Right lung (tissue), 10 donors: ENCODE measurements at places on chromosomes 5 and 9. TPM values are rescaled to one million over a fixed set of nuclear protein-coding genes. Genes with fewer than 3 reads are reported as not detected.

PGM5 gene
- polyA plus RNA-seq: 61.8 TPM

HEMGN gene
- 5.7 TPM for polyA plus RNA-seq

HSPB3 gene
- polyA plus RNA-seq: 6.7 TPM

FOXD4L5 gene
- 0.54 TPM for polyA plus RNA-seq

CCL21 gene
- polyA plus RNA-seq: 169 TPM

GAPT gene
- 1.2 TPM for polyA plus RNA-seq

LNPEP gene
- polyA plus RNA-seq: 14.7 TPM

CCDC183 gene
- polyA plus RNA-seq: 5.9 TPM

ERCC8 gene
- polyA plus RNA-seq: 21.5 TPM

IL3 gene
- not detected for polyA plus RNA-seq
